ENCODE measurements at places on chromosomes 7 and 10. TPM values are rescaled to one million over a fixed set of nuclear protein-coding genes. Genes with fewer than 3 reads are reported as not detected.

HOXA6 gene
- total RNA-seq = 2.1 TPM

EMX2 gene
- not detected for total RNA-seq

PRKCQ gene
- 4.3 TPM for total RNA-seq

HOXA5 gene
- 6.8 TPM for total RNA-seq

PANK1 gene
- 6.0 TPM for total RNA-seq

PFKFB3 gene
- 178 TPM for total RNA-seq

SPDYE9 gene
- total RNA-seq = not detected

NFE2L3 gene
- total RNA-seq = 11.7 TPM

IQUB gene
- total RNA-seq = not detected

DYNC1I1 gene
- 0.20 TPM for total RNA-seq

TMEM72 gene
- not detected for total RNA-seq

CYP26C1 gene
- not detected for total RNA-seq

BAIAP2L1 gene
- 55.5 TPM for total RNA-seq

GLRX3 gene
- 216 TPM for total RNA-seq

SLC26A3 gene
- total RNA-seq = not detected

ADRA2A gene
- 0.06 TPM for total RNA-seq

SPDYE18 gene
- 0.13 TPM for total RNA-seq

LRGUK gene
- 0.35 TPM for total RNA-seq

ASIC3 gene
- total RNA-seq = 12.2 TPM

DRGX gene
- total RNA-seq = not detected

ABCB8 gene
- total RNA-seq = 48.0 TPM

ODAD2 gene
- not detected for total RNA-seq

LRIT1 gene
- total RNA-seq = not detected

DYDC2 gene
- total RNA-seq = 0.16 TPM

HIBADH gene
- total RNA-seq = 43.8 TPM

TFR2 gene
- 3.0 TPM for total RNA-seq

CNTNAP2 gene
- not detected for total RNA-seq

ELOVL3 gene
- total RNA-seq = 0.19 TPM

ERVW-1 gene
- not detected for total RNA-seq

ACTA2 gene
- total RNA-seq = 21.5 TPM

EEPD1 gene
- total RNA-seq = 48.0 TPM

OLAH gene
- 0.05 TPM for total RNA-seq

Measured in A549 treated with RU486 at 1 μM for 4 hours (cell line).